A549 treated with AZD2906 at 1 μM for 4 hours (cell line): ENCODE measurements at places on chromosomes 13 and 19. TPM values are rescaled to one million over a fixed set of nuclear protein-coding genes. Genes with fewer than 3 reads are reported as not detected.

TEX26 gene
- total RNA-seq = not detected in 5 replicates

TEX101 gene
- not detected in 5 replicates for total RNA-seq

NLRP9 gene
- not detected in 5 replicates for total RNA-seq

ZNF780A gene
- total RNA-seq = 25.1 to 29.9 TPM (median 27.8 TPM) in 5 replicates

LIN37 gene
- total RNA-seq = 23.0 to 28.0 TPM (median 24.5 TPM) in 5 replicates

KPTN gene
- total RNA-seq = 17.1 to 23.8 TPM (median 20.3 TPM) in 5 replicates

F10 gene
- 0.11 to 0.13 TPM in 2 of 5 replicates, not detected in the others for total RNA-seq

CDC42EP5 gene
- total RNA-seq = 0.14 to 0.29 TPM (median 0.15 TPM) in 3 of 5 replicates, not detected in the others

FUZ gene
- total RNA-seq = 14.8 to 15.7 TPM (median 15.3 TPM) in 5 replicates

TMEM205 gene
- 96.5 to 132 TPM (median 113 TPM) in 5 replicates for total RNA-seq

IRGC gene
- total RNA-seq = not detected in 5 replicates

SIGLEC14 gene
- 0.08 to 0.15 TPM (median 0.08 TPM) in 3 of 5 replicates, not detected in the others for total RNA-seq

ZNF296 gene
- total RNA-seq = 12.1 to 21.4 TPM (median 18.9 TPM) in 5 replicates

OR10H1 gene
- not detected in 5 replicates for total RNA-seq

ZNF208 gene
- total RNA-seq = not detected in 5 replicates

ZNF547 gene
- 1.00 to 1.9 TPM (median 1.1 TPM) in 5 replicates for total RNA-seq

ZNF383 gene
- 6.1 to 7.7 TPM (median 6.4 TPM) in 5 replicates for total RNA-seq

CEACAM20 gene
- 0.03 to 0.05 TPM (median 0.05 TPM) in 3 of 5 replicates, not detected in the others for total RNA-seq

CGB8 gene
- total RNA-seq = 1.6 to 3.0 TPM (median 2.6 TPM) in 5 replicates

CLIP3 gene
- 0.46 to 1.3 TPM (median 0.78 TPM) in 5 replicates for total RNA-seq

GARIN5A gene
- total RNA-seq = 1.4 to 2.3 TPM (median 2.0 TPM) in 5 replicates

NPAS1 gene
- total RNA-seq = 6.0 to 9.2 TPM (median 6.5 TPM) in 5 replicates

GIPR gene
- total RNA-seq = 2.0 to 3.3 TPM (median 2.9 TPM) in 5 replicates

CEACAM8 gene
- not detected in 5 replicates for total RNA-seq

EFNA2 gene
- 1.2 to 2.5 TPM (median 2.3 TPM) in 5 replicates for total RNA-seq

FAAP24 gene
- 13.4 to 16.0 TPM (median 13.6 TPM) in 5 replicates for total RNA-seq

CALR3 gene
- total RNA-seq = 0.07 to 0.14 TPM in 2 of 5 replicates, not detected in the others

PROSER3 gene
- total RNA-seq = 21.4 to 27.1 TPM (median 26.4 TPM) in 5 replicates

C5AR1 gene
- total RNA-seq = 1.1 to 2.9 TPM (median 2.2 TPM) in 5 replicates

ZNF429 gene
- total RNA-seq = not detected in 5 replicates

SIGLEC9 gene
- 0.06 TPM in 2 of 5 replicates, not detected in the others for total RNA-seq

CRX gene
- not detected in 5 replicates for total RNA-seq

KLK12 gene
- total RNA-seq = not detected in 5 replicates

WDR62 gene
- total RNA-seq = 21.3 to 28.1 TPM (median 25.4 TPM) in 5 replicates

CDKN2D gene
- total RNA-seq = 4.4 to 7.4 TPM (median 5.7 TPM) in 5 replicates

ARRDC5 gene
- not detected in 5 replicates for total RNA-seq

LINGO3 gene
- total RNA-seq = 0.04 to 0.06 TPM (median 0.05 TPM) in 5 replicates

CBLC gene
- total RNA-seq = 0.06 TPM in 1 of 5 replicates, not detected in the others

ATP8A2 gene
- 0.01 to 0.07 TPM (median 0.02 TPM) in 3 of 5 replicates, not detected in the others for total RNA-seq

MIR17HG gene
- 0.74 to 1.7 TPM (median 1.1 TPM) in 5 replicates for total RNA-seq

KLF1 gene
- 0.05 TPM in 1 of 5 replicates, not detected in the others for total RNA-seq

ZNF728 gene
- total RNA-seq = not detected in 5 replicates

IFNL1 gene
- total RNA-seq = 0.11 TPM in 1 of 5 replicates, not detected in the others

POP4 gene
- total RNA-seq = 192 to 212 TPM (median 197 TPM) in 5 replicates

ZNF443 gene
- 0.86 to 1.2 TPM (median 0.89 TPM) in 5 replicates for total RNA-seq

SMIM17 gene
- 0.08 to 0.11 TPM in 2 of 5 replicates, not detected in the others for total RNA-seq

NCR1 gene
- not detected in 5 replicates for total RNA-seq

MEIS3 gene
- total RNA-seq = 30.9 to 42.1 TPM (median 40.5 TPM) in 5 replicates

NCCRP1 gene
- total RNA-seq = 1.0 to 2.0 TPM (median 1.4 TPM) in 5 replicates

FGF9 gene
- total RNA-seq = not detected in 5 replicates

LYL1 gene
- total RNA-seq = 0.72 to 1.0 TPM (median 0.85 TPM) in 5 replicates

ZNF724 gene
- 0.41 to 1.0 TPM (median 0.63 TPM) in 5 replicates for total RNA-seq

KCNRG gene
- total RNA-seq = 0.32 to 0.75 TPM (median 0.54 TPM) in 5 replicates

ENOX1 gene
- total RNA-seq = 1.9 to 2.7 TPM (median 2.0 TPM) in 5 replicates
